ENCODE measurements at places on chromosomes 3 and 15.
A peak's percentile ranks its signal among the peaks of the same experiment; 100 is the strongest.

GRCh38 chr3:149507491-149508324 is 33.2 kb downstream of the TM4SF4 start:
- peak; percentile 35 for DNase-seq

DNA sequence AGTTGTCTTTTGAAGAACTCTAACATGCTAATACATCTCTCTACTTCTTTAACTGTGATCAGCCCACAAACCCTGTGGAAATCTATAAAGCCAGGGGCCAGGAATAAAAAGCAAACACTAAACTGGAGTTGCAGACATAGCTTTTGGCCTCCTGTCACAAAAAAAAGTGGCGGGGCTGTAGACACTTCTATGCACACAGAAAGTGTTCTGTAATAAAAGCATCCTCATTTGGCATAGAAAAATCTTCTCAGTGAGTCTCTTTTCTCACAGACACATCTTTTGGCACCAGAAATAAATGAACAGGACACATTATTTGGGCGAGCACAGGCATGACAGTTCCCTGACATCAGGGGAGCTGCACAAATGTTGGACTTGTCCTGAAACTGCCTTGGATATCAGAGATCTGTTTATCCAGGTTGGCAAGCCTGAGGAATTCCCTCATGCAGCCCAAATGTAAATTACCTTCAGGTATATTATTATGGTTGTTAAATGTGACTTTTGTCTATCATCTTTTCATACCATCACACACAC is 355.4 kb downstream of the FGF12 start:
- DNase-seq, result no peak

DNA sequence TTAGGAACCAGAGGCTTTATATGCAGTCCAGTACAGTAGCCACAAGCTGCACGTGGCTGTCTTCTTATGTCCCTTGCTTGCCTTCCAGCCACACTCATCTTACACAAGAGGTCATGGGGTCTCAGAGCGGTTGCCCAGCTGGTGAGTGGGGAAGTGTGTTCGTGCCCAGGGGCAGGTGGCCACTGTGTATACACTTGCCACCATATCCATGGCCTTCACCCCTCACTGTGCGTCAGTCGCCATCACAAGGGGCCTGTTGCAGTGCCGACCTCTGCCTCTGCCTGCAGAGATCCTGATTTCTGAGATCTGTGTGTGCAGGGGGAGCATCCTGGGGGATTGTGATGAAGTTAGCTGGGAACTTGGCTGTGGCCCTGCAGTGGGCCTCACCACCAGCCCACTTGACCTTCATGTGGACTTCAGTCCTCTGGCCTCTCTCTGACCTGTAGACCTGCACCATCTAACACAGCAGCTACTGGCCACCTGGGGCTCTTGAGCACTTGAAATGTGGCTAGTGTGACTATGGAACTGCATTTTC is 43.1 kb upstream of the SACM1L start:
- DNase-seq, result no peak

GRCh38 chr3:114155370-114155821 is 23.5 kb downstream of the DRD3 start:
- DNase-seq, result peak; percentile 64

DNA sequence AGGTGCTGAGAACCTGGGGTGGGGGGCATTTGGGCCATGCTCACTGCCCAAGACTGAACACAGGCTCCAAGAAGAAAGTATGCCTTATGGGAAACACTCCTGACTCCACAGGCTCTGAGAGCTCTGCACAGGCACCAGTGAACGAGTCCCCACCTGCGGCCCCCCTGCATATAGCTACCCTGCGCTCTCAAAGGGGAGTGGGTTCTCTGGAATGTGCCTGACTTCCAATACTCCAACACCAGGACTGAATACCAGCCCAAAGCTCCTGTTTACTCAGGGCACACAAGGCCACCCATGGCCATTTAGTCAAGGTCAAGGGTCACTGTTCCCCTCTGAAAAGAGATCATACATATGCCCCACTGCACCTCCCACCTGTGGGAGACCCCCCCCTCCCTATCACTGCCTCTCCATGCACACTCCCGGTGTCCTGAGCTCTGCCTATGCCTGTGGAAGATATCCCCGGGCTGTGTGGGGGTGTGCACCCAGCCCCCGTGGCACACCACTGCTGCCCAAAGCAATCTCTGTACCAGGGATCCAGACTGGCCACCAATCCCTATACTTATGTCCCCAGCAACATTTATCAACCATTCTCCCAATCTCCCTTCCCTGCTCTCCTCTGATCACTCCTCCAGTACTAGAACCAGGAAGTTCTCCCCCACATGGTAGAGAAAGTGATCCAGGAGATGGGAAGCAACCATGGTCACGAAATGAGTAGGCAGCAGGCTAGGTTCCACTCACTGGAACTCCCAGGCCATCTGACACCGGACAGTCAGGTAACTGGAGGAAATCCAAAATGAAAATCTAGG is 1.5 kb upstream of the PLXNB1 start:
- no peak for DNase-seq

DNA sequence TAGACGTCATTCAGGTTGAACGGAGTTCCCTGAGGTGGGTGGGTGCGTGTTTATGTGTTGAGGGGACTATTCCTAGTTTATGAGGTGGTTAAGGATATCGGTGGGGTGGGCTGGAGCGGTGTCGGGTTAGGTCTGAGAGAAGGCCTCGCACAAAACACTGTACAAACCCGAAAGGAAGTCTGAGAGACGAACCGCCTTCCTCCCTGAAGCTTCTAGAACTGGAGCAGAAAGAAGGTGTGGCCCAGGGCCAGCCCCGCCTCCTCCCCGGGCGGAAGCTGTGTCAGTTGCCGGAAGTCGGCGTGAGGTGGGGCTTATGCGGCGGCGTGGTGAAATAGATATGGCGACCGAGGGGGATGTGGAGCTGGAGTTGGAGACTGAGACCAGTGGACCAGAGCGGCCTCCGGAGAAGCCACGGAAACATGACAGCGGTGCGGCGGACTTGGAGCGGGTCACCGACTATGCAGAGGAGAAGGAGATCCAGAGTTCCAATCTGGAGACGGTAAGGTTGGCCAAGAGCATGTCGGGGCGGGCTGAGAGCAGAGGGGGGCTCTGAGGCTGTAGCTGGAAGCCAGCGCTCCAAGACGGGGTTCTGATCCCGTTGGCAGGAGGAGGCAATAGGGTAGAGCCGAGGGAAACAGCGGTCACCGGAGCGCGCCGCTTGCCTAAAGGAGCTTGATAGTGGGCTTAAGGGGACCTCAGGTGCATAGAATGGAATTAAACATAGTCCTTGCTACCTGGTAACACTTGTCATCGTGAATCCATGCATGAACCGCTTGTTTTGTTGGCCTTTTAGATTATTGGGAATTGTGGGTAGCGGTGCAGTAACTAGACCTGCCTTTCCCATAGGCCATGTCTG is at the start of gene HYPK:
Gene HYPK, plus strand, starts transcription at position 314 of the 856 bp plus-strand sequence. Its CDS starts 24 bp downstream, at position 338.
- DNase-seq, result peak; percentile 92

- DNase-seq, result no peak
These were observed 601.2 kb upstream of the KCNMB2 start for GRCh38 chr3:177935047-177935446.

GRCh38 chr3:108296239-108296638 is at the start of gene HHLA2:
HHLA2 (plus strand) TSS chr3:108296548; CDS start chr3:108351814, 55,266 bp downstream.
- DNase-seq, result no peak

DNA sequence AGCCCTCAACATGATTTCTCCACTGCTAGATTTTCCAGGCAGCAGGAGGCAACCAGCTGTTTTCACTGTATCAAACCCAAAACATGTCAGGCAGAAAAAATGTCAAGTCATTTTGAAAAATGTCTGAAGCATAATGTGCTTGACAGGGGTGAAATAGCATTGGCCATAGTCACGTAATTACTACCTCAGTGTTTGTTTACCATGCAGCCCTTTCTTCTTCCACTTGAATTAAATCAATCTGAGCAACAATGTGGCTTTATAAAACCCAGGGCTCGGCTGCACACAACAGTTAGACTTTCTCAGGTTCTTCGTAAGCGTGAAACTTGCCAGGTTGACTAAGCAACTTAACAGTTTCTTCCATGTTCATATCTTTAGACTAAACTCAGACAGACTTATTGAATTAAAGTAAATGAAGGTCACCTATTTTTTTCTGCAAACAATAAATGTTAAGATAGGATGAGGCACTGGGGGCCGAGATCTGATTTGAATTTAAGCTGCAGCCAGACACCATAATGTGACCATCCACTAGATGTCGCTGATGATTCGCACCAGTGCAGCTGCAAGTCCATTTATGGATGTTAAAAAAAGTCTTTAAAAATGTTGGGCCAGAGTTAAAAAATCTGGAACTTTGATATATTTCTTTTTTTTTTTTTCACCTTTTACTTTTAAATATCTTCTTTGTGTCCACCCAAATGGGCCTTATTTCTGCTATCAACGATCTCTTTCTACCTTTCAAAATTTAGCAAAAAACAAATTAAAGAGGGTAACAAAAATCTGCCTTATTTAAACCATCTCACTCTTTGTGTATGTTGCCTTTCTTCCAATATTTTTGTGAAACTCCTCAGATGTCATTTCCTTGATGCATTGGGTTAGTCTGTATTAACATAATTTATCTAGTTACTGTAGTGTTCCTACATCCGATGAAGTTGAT is 305.9 kb downstream of the CACNA2D3 start:
- DNase-seq, result peak; percentile 45

DNA sequence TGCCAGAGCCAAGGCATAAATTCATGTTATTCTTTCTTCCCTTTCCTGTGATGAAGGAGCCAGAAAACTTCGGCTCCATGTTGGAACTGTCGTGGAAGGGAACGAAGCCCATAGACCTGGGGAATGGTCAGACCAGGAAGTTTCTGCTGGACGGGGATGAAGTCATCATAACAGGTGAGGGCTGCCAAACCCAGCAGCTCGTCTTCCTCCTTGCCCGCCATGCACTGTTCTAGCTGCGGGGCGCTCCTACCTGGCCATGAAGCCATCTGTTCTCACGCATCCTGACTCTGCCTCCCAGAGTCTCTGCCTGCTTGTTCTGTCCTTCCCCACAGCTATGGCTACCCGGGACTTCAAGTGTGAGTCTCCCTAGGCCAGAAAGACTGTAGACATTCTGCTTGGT is 28.2 kb downstream of the FAH start:
- DNase-seq, result no peak

DNA sequence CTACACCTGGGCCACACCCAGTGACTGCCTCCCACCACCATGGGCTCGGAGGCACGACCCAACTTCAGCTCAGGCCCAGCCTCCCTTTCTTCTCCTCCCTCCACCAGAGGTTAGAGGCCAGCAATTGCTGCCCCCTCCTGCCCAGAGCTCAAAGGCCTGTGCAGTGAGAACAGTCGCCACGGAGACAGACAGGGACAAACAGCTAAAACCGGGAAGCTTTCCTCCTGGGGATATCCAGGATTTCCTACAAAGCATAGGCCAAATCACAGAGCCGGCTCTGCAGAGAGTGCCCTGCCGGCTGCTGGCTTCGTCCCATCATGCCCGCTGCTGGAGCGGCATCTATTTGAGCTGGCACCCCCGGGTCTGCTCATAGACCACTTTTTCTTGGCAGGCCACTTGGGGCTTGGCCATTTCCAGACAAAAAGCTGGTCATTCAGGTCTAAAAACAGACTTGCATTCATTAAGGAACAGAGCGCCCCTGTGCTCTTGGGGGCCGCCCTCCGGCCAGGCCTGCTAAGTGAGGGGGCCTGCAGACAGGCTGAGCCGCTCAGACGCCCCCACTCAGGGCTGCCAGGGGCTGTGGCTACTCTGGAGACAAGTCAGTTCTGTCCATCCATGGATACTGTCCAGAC is 17.5 kb downstream of the GRAMD2A start:
- DNase-seq, result no peak

DNA sequence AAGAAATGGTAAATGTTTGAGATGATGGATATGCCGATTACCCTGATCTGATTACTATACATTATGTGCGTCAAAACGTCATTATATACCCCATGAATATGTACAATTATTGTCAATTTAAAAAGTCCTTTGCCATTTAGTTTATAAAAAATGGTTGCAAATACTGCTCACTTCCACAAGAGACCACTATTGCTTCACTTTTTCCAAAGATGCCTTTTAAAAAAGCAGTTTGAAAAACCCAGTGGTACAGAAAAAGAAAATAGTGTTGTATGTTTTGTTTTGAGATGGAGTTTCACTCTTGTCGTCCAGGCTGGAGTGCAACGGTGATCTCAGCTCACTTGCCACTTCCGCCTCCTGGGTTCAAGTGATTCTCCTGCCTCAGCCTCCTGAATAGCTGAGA is 39.3 kb downstream of the EDEM1 start:
- DNase-seq, result peak; percentile 51

DNA sequence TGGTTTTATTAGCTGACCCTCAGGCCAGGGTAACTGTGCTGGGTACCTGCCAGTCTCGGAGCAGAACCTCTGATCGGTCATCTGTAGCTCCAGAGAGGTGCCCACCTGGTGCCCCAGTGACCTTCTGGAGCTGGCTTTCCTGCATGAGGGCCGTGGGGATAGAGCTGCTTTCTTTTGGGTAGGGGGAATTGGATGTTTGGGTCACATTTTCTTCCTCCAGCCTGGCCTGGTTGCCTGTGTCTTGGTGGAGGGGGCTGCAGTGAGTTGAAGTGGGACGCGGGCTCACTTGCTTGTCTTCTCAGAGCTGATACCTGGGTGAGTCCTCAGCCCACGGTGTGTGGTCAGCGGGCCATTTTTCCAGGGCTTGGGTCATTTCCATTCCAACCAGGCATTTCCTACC is 2.6 kb downstream of the ZNF710 start:
- no peak for DNase-seq

DNA sequence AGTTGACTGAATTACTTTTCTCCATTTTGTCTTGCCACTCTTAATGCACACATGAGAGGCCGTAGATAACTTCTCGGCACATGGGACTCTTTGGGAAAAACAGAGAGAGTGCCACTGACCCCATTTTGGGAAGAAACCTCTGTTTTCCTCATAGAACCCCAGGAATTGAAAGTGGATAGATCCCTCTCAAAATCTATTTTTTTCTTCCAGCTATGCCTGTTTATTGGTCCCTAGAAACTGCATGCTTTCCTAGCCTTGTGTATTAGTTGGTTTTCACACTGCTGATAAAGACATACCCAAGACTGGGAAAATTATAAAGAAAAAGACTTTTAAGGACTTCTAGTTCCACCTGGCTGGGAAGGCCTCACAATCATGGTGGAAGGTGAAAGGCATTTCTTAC is 23.7 kb upstream of the TMEM45A start:
- DNase-seq, result no peak

DNA sequence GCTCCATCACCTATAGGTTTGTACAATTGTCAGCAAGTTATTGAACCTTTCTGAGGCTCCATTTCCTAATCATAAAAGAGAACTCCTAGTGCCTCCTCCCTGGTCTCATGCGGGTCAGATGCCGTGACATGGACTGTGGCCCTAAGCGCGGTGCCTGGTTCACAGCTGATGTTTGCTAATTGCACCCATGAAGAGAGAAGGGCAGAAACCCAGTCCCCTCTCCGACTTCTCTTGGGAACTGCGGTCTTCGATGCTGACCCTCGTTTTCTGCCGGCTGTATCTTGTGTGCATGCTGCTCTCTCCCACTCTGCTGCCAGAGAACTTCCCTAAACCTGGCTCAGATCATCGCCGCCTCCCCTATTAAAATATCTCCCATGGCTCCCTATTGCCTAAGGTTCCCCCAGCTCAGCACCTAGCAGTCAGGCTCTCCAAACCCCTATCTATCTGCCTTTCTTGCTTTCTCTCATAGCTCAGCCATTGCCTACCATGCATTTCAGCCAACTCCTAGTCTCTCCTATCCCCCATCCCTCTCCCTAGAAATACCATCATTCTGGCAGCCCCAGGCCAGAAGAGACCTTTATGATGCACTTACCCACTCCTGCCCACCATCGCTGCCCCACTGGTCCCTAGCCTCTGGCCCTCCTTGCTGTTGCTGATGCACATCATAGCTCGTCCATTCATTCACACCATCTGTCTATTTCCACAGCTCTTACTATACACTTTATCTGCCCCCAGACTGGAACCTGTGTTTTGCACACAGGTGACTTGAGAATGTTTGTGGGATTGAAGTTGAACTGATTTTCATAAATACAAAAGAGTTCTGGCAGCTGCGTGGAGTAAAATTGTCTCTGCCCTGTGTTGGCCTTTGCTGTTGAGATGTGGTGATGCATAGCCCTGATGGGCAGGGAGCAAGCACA is 6.6 kb downstream of the ISG20 start:
- no peak for DNase-seq

Measured in A673 (cell line).